ENCODE measurements at places on chromosomes 7 and 10. TPM values are rescaled to one million over a fixed set of nuclear protein-coding genes. Genes with fewer than 3 reads are reported as not detected.

- no peak for DNase-seq
Measured at GRCh38 chr7:116871061-116871700, 8.8 kb downstream of the CAPZA2 start.

DNA sequence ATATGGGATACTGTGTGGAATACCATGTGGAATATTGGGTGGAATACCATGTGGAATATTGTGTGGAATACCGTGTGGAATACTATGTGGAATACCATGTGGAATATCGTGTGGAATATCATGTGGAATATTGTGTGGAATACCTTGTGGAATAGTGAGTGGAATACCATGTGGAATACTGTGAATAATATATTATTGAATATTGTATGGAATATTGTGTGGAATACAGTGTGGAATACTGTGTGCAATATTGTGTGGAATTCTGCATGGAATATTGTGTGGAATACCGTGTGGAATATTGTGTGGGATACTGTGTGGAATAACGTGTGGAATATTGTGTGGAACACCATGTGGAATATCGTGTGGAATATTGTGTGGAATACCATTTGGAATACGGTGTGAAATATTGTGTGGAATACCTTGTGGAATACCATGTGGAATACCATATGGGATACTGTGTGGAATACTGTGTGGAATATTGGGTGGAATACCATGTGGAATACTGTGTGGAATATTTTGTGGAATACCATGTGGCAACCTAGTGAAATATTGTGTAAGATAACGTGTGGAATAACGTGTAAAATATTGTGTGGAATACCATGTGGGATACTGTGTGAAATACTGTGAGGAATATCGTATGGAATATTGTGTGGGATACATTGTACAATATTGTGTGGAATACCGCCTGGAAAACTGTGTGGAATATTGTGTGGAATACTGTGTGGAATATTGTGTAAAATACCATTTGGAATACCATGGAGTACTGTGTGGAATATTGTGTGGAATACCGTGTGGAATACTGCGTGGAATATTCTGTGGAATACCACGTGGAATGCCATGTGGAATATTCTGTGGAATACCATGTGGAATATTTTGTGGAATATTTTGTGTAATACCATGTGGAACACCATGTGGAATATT lies 133.9 kb upstream of the CHST15 start:
- DNase-seq = no peak

DNA sequence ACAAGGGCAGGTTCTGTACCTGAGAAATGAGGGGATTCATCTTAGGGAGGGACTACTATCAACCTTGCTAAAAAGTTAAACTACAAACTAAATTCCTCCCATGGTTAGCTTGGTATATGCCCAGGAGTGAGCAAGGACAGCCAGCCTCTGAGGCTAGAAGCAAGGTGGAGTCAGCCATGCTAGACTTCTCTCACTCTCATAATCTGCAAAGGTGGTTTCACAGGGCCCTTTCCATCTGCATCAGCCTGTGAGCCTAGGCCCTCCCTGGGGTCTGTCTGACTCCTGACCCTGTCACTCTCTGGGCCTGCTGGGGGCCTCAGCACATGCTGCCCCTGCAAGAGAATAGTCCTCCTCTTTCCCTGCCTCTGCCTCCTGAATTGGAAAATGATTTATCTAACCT lies 66.1 kb downstream of the ABCA13 start:
- no peak for DNase-seq

DNA sequence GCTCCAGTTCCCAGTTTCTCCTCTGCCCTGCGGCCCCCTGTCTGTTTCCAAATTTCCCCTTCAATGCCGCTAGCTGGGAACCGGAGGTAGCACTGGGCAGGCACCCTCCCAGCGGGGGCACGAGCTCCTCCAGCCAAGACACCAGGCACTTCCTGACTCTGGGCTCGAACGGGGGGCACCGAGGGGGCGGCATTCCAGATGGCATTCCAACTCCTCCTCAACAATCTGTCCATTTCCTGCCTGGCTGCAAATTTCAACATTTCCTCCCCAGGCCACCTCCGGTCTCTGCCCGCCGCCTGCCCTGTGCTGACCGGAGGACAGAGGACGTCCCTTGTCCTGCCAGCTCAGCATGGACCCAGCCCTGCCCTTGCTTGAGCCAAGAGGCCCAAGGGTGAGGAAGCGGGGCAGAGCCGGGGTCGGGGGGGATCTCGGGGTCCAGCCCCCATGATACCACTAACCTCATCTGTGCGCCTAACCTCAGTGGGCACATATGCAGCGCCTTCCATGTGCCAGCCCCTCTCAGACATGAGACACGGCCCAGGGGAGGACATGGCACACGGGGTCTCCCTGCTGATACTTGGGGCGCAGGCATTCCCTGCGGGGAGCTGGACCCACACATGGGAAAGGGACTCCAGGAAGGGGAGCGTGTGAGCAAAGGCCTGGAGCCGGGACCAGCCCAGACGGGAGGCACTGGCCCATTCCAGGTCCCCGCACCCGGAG lies 58.0 kb downstream of the PDGFA start:
- DNase-seq = peak; percentile 8

DNA sequence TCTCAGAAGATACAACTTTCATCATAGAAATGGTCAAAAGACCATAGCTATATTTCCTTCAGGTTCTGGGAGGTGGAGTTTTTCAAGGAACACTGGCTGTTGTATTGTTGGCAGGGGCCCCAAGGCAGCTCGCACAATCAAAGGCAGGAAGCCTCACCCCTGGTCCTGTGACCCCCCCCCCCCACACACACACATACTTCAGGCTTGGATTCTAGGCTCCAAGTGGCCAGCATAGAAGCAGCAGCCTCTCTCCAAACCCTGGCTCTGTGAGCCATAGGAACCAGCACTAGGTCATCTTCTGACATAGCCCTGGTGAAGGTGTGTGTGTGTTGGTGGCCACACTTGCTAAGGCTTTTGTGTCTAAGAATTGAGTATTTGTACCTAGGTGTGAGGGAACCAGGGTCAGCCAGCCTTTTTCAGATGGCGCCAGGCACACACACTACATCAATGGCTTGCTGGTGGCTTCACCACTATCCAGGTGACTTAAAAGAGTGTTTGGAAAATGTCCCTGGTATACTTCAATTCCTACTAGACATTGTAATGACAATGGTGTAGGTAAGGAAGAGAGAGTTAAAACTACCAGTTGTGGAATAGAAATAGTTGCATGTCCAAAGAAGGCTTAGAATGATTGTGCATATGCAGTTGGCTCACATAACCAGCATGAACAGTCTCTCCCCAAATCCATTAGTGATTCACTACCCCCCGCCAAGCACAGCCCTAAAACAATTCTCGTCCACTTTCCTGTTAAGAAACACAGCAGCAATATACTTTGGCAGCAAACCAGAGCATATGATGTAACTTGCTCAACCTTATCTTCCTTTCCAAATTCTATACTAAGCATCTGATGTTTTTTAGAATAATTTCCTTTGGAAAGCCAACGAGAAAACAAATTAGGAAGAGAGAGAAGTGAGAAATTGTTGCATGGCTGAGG lies 91.3 kb downstream of the AVL9 start:
- DNase-seq = no peak

Gene ZMIZ1
- 59.9 TPM for total RNA-seq

Gene NKX2-3
- total RNA-seq = not detected

Gene WNT8B
- total RNA-seq = not detected
